T-helper 22 cell (primary cell): ENCODE measurements at places on chromosomes 13 and 19.

DNA sequence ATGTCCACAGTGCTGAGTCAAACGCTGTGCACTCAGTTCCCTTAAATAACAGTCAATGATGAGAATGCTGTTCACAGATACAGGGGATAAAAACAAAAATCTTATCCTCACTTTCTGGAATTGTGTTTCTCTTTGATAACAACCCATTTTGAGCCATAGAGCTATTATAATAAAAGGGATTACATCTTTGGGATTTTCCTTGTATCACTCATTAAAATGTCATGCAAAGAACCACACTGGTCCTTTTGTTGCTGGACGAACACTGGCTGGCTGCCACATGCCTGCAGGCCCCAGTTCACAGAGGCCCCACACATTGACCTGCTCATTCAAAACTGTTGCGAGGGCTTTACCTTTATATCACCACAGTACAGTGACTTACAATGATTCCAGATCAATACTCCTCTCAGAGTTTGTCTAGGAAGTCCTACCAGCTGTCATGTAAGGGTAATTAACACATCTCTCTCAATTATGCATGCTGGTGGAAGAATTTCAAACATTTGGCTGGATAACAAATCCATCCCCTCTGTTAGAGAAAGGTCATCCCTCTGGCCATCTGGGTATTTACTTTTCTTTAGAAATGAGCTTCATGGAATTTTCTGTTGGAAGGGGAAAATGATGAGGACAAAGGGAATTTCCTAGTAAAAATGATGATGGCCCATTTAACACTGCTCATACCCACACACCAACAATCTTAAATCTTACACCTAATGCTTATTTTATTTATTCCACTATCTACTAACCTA lies 85.9 kb downstream of the MBNL2 start:
- no peak for DNase-seq

- DNase-seq, result no peak
Observed at GRCh38 chr13:44417876-44418275, 44.3 kb downstream of the SERP2 start.

DNA sequence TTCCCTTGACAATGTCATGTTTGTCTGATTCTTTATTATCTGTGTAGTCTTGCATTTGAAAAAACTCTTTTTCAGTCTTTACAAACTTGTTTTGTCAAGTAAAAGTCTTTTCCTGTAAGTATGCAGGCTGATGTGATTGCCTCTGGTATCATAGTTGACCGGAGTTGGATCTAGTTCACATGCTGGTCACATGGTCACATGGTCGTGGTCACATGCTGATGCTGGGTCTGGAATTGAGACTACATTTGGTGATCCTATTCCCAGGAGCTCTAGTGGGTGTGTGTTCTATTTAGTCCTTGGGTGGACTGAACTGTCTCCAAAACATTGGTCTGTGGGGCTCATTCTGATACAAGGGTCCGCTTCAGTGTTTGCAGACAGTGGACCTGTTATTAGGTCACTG lies 1798.8 kb upstream of the PRR20A start:
- DNase-seq, result no peak

- DNase-seq, result no peak
Observed at GRCh38 chr13:110220471-110220870, 86.5 kb downstream of the COL4A1 start.

- no peak for DNase-seq
Observed at GRCh38 chr19:16133818-16134217, 9.7 kb upstream of the HSH2D start.

DNA sequence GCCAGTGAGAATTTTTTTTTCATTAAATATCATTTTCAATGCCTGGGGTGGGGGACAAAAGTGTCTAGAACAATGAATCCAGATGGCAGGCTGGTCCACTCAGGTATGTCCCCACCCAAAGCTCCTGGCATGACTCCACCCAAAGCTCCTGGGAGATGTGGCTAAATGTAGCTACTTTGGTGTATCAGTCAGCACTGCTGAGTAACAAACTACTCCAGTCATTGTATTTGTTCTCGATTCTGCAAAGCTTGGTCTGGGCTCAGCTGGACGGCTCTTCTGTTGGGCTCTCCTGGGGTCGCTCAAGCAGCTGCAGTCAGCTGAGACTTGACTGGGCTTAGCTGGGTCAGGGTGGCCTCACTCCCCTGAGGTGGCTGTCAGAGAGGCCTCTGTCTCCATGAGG lies 48.5 kb downstream of the CELF5 start:
- no peak for DNase-seq

DNA sequence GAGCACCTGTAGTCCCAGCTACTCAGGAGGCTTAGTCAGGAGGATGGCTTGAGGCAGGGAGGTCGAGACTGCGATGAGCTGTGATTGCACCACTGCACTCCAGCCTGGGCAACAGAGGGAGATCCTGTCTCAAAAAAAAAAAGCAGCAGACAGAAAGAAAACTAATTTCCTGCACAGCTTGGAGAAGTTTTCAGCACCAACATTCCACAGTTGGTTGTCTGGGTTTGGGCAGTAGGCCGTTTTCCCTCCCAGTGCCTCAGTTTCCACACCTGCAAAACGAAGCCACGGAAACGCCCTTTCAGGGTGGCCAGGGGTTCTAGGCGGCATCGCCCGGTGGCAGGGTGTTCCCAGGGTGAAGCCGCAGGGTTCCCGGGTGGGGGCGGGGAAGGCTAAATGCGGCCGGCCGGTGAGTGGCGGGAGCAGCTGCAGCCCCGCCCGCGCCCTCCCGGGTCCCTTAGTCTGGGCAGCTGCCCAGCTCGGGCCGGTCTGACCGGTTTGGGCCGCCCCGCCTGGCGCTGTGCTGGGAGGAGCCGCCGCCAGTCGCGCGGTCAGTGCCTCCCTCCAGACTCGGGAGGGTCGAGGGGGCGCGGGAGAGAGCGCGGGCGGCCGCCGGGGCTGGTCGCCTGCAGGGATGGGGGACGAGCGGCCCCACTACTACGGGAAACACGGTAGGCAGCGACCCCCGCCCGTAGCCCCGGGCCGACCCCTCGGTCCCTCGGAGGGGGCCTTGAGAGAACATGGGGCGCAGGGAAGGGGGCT lies at the start of gene SLC44A2:
Gene SLC44A2, plus strand, starts transcription at position 551 of the 759 bp plus-strand sequence. Its CDS starts 81 bp downstream, at position 632.
- DNase-seq, result no peak

- no peak for DNase-seq
Observed at GRCh38 chr19:41311613-41312012, 1.6 kb downstream of the CCDC97 start.

DNA sequence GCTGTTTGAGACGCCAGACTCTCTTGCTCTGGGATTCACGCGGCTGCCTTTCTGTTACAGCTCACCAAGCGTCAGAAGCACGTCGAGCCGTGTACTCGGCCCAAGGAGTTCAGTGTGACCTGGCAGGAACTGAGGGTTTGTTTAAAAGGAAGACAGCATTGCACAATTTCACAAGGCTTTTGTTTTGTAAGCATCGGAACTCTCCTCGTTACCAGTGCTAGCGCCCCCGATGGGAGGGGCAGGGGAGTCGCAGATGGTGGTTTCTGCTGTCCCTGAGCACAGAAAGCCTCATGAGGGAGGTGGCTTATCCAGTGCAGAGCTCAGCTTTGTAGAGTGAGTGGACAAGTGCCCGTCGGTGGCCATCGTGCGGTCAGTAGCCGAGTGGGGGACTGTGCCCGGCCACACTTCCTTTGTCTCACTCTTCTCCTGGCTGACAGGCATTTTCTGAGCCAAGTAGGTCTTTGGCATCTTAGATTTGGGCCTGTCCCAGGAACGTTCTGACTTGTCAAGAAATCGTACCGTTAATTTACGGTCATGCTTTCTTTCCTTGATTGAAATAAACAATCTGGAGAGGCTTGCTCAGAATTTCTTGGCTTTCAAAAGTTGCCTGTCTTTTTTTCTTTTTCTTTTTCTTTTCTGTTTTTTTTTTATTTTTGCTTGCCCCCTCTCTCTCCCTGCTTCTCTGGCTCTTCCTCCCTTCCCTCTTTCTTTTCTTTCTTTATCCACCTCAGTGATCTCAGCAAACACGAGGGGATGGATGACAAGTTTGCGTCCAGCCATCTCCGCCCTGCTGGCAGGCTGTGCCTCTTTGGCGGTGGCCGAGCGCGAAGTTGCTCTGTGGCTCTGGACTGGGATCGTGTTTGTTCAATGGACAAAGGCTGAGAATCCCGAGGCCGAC lies 7.7 kb downstream of the KDM4B start:
- no peak for DNase-seq

DNA sequence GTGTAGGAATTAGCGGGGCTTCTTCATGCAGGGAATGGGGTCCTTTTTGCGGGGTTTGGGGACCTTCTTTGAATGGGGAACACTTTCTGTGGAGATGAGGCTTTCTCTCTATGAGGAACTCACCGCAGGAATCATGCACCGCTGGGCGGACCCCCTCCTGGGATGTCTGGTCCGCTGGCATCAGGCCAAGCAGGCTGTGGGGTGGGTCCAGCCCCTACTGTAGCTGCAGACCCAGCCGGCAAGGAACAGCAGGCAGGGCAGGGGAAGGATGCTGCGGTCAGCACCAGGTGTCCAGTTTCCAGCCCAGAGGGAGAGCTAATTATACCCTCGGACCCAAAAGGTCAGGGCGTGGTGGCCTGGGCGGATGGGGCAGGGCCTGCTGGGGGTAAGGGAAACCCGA lies 1.8 kb downstream of the MYBPC2 start:
- DNase-seq, result no peak

DNA sequence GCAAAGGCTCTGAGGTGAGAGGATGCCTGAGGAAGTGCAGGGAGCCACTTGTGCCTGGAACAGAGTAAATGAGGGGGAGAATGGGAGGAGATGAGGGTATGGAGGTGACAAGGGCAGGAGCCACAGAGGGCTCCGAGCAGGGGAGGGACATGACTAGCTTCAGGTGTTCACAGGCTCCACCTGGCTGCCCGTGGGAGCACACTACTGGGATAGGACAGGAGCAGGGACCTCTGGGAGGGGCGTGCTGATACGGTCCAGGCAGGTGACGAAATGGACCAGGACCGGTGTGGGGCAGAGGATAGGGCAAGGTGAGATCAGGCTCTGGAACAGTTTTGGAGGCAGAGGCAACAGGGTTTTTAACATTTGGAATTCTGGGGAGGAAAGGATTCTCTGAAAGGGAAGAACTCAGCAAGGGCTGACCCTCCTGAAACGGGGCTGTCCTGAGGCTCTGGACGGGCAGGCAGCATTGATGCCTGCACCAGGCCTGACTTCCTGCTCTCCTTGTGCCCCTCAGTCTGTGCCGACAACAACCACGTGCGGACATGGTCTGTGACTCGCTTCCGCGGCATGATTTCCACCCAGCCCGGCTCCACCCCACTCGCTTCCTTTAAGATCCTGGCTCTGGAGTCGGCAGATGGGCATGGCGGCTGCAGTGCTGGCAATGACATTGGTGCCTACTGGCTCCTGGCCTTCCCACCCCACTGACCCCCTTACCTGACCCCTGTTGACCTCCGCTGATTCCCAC lies 11.6 kb downstream of the SHKBP1 start:
- no peak for DNase-seq

DNA sequence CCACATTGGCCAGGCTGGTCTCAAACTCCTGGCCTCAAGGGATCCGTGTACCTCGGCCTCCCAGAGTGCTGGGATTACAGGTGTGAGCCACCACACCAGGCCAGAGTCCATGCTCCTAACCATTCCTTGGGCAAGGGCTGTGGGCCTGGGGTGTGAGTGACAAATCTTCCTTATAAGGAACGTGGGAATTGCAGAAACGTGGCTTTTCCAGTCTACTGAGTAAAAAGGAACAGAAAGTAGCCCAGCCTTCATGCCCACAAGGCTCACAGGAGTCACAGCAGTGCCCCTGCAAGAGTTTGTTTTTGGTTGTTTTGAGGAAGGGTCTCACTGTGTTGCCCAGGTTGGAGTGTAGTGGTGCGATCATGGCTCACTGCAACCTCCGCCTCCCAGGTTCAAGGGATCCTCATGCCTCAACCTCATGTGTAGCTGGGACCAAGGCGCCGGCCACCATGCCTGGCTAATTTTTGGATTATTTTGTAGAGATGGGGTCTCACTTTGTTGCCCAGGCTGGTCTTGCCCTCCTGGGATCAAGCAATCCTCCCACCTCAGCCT lies 5.1 kb downstream of the MYPOP start:
- no peak for DNase-seq

DNA sequence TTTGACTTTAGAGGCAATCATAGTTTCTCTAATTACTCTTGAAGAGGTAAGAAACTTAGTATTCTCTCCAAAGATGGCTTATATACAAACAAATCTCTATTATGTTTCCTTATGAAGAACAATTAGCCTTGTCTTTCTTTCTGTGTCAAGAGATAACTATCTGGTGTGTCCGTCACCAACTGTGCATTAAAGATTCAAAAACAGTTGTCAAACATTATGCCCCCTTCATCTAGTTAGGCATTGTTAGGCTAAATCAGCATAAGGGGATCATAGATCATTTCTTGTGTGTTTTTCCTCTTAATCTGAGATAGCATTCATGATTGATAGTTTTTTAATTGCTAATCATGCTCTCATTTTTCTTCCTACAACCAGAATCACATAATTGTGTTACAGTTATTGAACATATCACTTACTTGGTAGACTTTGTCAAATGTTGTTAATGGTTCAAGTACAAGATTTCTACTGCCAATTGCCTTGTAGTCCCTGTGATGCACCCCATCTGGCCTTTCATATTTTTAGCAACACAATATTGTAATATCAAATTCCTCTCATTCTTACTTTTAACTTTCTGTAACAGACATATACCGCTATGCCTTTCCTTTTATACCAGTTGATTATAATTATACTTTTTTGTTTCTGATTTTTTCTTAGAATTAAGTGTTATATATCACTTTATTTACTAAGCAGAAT lies 612.7 kb downstream of the SLITRK6 start:
- DNase-seq, result no peak

DNA sequence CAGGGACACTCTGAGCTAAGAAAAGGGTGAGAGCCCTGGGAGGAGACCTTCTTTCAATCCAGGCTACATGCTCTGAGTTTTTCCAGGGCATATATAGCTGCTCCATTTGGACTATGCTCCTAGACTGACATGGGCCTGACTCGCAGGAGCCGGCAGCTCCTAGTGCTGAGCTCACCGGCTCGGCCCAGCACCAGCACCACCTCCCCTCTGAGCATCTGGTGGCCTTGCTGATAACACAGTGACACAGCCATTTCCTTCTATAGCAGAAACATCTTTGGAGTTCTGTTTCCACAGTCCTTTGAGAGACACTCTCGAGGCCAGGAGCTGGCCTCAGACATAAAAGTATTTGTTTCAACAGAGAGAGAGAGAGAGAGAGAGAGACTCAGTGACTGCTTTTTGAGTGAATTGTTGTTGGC lies 184.9 kb downstream of the TM9SF2 start:
- no peak for DNase-seq

DNA sequence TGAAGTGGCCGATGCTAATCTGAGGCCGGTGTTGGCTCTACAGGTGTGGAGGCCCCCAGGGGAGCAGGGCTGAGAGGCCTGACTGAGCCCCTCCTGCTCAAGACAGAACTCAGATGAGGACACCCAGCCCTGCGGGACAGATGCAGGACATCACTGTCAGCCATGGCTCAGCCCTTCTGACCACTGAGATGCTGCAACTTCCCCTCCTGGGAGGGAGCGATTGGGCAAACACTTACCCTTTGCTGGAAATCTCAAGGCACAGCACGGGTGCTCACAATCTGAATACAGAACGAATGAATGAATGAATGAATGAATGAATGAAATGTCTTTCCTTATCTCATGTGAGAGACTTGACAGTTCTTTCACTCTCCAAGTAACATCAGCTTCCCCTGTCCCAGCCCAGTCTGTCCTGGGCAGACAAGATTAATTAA lies 3.5 kb upstream of the SIGLEC7 start:
- no peak for DNase-seq
